ENCODE measurements at places on chromosomes 1 and 21.

DNA sequence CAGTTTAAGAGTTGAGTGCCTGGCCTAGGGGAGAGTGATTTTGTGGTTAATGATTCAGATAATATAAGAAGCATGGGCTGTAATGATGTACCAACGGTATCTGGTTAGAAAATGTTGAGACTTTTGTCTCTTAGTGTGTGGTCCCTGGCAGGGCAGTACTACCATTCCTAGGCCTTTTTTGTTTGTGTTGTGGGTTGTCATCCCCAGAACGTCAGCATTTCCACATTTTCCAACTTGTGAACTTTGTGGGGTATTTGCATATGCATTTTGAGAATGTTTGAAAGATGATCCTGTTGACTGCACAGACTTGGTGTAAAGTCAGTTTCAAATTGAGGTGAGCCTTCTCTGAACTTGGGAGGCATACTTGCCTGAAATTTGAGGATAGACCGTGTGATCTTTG is 11.4 kb downstream of the NEK7 start:
- DNase-seq, result no peak

GRCh38 chr1:98502937-98503336 is 158.6 kb upstream of the SNX7 start:
- DNase-seq, result no peak

DNA sequence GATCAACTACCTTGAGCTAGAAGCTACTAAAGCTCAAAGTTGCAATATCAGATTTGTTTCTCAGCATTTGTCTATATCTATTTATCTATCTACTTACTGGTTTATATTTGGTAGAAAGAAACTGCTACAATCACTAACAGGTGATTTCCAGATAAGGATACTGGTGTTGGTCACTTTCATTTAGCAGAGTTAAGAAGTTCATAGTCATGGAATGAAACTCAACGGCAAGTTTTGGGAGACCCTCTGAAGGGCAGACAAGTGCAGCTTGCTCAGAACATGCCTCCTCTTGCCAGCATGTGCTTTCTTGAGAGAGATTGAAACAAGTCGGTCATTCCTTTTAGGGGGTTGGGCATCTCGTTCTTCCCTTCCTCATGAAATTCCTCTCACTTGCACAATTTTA is 296.5 kb downstream of the GRIK1 start:
- DNase-seq, result no peak

DNA sequence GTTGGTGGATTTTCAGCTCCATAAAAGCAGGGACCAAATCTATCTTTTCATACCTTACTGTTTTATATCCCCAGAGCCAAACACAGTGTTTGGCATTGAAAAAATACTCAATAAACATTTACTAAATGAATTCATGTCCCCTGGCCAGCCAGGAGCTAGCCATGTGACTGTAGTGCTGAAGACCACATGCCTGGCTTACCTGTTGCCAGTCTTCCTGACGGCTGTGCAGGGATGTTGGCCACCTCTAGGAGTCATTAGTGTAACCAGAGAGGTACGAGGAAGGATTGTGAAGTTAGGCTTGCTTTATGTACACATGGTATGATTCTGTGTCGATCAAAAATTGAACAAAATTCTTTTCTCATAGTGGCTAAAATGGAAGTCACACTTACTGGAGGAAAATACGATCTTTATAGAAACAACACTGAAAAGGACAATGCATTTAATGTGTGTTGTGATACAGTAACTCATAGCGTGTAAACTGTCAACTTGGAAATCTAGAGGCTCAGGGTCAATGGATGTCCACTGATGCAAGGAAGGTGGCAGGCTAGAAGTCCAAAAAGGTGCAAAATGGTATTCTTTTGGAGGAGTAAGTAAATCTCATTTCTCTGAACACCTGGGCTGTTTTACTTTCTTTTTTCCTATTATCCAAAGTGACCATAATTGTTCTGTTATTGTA is 60.9 kb downstream of the FGGY start:
- DNase-seq, result no peak

DNA sequence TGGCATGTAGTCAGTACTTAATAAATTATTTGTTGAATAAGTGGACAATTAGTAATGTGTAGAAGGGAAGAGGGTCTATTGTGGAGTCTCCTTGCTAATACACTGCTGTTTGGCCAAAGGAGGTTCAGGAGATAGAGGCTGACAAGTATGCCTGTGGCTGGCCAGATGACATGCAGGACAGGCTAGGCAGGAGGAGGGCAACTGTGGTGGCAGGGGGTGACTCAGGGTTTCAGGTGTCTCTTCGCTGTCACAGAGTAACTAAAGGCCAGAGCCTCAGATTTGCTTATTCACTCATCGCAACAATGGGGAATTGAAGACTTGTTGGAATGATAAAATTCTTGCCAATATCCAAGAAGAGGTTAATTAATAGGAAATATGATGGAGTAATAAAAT is 33.1 kb downstream of the THRAP3 start:
- no peak for DNase-seq

- DNase-seq, result no peak
Measured at GRCh38 chr21:37259426-37259825, 7.7 kb downstream of the VPS26C start.

DNA sequence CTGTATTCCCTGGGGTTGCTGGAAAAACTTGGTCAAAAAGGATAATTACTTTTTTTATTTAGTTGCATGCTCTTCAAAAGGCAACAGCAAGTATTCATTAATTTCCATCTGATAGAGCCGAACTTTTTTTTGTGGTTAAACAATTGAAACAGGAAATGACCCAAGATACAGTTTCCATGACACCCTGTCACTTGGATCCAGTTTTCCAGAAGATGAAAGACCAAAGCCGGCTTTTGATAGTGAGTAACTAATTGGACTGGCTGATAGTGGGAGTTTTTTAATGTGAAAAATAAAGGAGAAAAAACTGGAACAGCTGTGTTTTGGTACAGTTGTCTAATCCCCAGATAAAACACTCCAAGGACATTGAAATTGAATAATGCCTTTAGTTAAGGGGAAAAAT is 33.0 kb downstream of the CACHD1 start:
- DNase-seq, result no peak

GRCh38 chr1:201022820-201023516 is 546 bp downstream of the KIF21B start:
- DNase-seq, result no peak

DNA sequence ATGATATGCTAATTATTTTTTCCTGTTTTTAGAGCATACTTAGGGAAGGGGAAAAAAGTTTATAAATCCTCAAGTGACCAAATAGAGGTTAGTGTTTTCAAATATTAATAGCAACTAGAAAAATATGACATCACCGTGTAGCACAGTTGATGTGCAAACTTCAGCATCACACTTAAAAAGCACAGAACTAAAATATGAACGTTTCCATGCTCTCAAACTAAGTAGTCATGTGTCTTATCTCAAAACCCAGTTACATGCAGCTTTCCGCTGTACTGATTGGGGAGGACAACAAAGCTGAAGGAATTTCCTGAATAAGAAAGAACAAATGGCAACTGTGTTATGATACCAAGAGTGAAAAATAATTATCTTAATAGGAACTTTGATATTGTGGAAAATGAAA is 903.7 kb downstream of the ADGRL2 start:
- no peak for DNase-seq

DNA sequence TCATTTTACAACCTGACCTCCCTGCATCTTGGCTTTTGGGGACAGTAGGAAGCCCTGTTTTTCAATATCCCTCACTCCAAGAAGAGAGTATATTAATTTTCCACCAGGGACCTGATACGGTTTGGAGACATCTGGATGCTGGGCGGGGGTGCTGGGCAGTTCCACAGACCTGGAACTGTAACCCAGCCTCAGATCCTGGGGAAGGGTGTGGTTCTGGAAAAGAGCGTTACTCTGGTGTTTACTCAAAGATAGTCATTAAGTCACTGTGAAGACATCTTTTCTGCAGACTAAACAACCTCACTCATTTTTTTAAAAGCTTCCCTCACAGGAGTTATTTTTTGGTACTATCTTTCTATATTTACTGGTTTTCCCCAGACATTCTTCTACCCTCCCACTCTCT is 189.8 kb downstream of the CLIC6 start:
- DNase-seq, result no peak

- DNase-seq, result no peak
Measured at GRCh38 chr1:92480200-92480812, 6.4 kb downstream of the GFI1 start.

DNA sequence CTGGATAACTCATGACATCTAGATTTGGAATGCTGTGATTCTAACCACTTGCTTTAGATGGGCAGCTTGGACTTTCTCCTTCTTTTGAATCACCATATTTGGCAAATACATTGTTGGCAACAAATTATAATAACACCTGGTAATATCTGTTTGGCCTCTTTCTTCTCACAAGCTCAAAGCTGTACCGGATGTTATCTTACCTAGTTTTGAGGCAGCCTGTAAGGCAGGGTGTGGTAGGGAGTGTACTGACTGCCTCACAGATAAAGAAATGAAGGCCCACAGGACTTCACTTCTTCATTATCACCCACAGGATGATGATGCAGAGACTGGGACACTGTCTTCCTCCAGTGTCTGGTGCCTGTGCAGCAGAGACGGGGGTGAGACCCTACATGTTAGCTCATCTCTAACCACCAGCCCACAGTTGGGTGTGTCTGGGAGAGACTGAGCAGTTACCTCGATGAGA is 28.5 kb downstream of the TUFT1 start:
- no peak for DNase-seq

DNA sequence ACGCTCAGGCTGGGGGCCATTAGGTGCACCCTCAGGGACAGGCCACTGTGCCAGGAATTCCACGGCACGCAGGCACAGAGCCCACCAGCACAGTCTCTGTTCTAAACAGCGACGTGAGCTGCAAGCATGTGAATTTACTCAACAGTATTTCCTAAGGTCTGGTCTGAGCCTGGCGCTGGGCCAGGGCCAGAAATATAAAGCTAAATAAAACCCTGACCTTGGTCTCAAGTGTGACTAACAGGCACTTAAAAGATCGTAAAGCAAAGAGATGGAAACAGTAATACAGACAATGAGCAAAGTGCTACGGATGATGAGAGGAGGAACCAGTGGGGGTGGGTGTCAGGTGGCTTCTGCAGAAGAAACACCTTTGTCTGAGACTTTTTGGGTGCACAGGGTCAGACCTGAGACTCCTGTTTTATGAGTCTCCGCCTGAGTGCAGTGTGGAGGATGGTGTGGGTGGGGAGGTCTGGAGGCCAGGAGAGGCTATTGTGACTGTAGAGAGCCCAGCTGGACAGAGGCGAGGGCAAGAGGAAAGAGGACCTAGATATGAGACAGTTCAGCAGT is 53.4 kb upstream of the EDN2 start:
- DNase-seq, result no peak

DNA sequence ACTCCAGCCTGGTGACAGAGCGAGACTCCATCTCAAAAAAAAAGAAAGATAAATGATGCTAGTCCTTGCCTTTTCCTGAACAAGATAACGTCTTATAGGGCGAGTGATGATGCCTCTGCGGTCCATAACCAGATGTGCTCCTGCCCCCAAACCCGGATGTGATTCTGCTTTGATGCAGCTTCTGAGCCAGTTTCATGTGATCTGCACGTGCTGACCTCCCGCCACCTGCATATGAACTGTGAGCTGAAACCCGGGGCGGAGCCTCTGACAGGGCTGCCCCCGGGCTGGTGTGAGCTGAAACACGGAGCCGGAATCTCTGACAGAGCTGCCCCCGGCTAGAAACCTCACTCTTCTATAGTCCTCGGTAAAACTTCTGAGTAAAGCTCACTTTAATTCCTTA is 1.3 kb downstream of the KRTAP12-4 start:
- DNase-seq, result no peak

- no peak for DNase-seq
Measured at GRCh38 chr1:15707239-15707925, 23.3 kb downstream of the PLEKHM2 start.

DNA sequence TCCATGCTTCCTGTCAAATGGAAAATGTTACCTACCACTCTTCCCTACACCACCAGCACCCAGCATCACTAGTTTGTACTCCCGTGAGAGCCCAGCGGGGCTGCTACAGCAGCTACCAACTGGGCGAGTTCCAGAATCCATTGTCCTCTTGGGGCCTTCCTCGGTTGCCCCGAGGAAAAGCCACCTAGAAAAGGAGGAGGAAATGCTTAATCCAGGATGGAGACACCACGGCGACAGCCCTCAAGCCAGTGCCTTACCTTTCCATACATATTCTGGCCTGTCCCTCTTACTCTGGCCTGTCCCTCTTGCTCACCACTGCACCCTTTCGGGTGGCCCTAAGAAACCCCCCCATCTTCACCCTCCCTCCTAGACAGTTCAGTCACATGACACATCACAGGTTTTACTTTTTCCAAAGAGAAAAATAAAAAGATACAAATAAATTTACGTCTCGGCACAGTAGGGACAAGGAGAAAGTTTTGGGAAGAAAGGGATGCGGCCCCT is 478 bp downstream of the RIT1 start:
- DNase-seq, result no peak

- no peak for DNase-seq
Measured at GRCh38 chr1:230831771-230832170, 36.5 kb downstream of the C1orf198 start.

DNA sequence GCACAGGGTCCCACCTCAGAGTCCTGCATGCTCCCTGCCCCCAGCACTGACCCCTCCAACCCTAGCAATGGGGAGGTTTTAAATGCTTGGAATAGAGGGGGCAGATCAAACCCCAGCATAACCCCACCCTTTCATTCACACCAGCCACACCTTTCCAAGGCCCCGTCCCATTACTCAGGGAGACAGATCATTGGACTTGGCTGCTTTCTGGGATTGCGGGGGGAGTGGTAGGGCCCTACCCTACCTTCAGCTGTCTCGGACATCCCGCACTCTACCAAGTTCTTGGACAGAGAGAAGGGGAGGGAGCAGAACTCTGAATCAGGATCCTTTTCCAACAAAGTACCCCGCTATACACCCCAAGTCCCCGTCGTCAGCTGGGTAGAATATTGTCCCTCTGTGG is 983 bp downstream of the PADI2 start:
- DNase-seq, result no peak

- no peak for DNase-seq
Measured at GRCh38 chr1:240888787-240889048, 276.8 kb upstream of the GREM2 start.

- DNase-seq, result no peak
Measured at GRCh38 chr1:112869895-112870294, 86.1 kb downstream of the SLC16A1 start.

DNA sequence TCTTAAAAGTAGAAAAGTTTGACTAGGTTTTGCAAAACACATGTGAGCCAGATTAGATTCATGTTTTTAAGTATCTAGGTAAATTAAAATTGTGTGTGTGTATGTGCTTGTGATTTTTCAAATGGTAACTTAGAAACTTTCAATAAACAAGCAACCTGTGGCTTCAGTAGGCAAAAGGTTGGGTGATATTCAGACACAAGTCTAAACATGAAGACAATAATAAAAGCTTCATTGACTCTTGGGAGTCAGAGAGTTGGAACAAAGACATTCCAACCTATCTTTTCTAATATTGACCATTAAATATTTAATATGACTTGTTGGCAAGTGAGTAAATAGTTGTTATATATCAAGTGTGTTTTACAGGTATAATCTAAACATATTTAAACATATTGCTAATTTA is 1049.6 kb upstream of the ADGRL4 start:
- no peak for DNase-seq
